Activated T-cell treated with anti-CD3 and anti-CD28 coated beads, Interleukin-2, amount 50 U/mL, for 72 hours (primary cell): ENCODE measurements at places on chromosomes 12 and 14. TPM values are rescaled to one million over a fixed set of nuclear protein-coding genes. Genes with fewer than 3 reads are reported as not detected.

DNA sequence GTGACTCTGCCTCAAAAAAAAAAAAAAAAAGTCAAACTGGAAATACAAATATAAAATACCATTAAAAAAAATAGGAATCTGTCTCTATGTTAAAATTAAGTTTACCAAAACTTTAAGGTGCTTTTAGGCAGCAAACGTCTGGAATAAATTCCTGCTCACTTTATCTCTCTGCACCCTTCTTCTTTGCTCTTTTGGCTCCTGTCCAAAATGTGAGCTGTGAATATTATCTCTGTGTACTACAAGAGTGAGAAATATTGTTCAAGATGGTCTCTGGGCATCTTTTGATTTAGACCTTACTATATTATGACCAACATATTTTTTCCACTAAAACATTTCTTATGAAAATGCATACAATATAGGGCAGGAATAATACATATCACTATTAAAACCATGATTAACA lies 63.7 kb downstream of the PUS7L start:
- DNase-seq: no peak

GRCh38 chr12:56487448-56488040 lies 417 bp downstream of the GLS2 start:
- DNase-seq: peak; percentile 40

DNA sequence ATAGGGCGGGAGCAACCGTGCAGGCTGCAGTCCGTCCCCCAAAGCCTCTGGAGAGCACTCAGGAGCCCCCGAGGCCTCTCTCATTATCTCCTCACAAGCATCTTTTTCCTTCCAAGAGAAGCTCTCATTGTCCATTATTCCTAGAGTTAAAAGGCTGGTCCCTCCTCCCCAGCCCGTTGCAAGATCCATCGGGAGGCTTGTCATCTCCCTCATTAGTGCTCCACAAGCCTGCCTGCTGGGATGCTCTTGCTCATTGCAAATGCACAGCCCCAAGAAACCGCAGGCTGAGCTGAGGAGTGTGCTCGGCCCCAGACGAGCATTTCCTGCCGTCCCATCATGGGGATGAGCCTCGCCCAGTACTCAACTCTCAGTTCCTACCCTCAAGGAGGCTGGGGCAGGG lies 23.3 kb downstream of the NUAK1 start:
- no peak for DNase-seq

DNA sequence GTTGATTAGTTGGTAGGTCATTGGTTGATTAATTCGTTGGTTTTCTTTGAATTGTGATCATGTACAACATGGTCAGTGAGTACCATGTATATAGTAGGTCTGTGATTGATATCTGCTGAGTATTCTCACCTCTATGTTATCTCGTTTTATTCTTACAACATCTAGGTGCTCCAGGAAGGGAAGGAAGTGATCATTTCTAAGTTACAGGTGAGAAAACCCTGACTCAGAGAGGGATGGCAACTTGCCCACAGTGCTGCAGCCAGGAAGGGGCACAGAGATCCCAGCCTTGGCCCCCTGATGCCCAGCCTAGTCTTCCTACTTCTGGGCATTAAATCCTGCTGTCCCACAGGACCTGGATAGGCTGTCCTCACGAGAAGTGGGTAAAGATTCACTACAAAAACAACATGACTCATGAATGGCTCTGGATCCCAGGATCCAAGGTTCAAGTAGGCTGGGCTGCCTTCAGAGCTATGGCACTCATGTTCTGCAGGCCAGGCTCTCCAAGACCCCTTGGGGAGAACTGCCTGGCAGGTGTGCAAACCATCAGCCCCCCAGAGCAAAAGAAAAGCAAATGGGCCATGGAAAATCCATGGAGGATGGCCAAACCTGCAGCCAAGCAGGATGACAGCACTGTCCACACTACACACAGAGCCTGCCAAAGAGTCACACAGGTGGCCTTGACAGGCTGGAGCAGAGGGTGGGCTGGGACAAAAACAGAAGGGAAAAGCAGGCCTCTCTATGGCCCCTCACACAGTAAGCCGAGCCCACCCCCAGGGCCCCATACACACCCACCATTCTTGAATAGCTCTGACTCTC lies 146.2 kb downstream of the BCL11B start:
- DNase-seq: no peak

GRCh38 chr14:35687335-35687939 lies 121.7 kb downstream of the RALGAPA1 start:
- DNase-seq: peak; percentile 36

DNA sequence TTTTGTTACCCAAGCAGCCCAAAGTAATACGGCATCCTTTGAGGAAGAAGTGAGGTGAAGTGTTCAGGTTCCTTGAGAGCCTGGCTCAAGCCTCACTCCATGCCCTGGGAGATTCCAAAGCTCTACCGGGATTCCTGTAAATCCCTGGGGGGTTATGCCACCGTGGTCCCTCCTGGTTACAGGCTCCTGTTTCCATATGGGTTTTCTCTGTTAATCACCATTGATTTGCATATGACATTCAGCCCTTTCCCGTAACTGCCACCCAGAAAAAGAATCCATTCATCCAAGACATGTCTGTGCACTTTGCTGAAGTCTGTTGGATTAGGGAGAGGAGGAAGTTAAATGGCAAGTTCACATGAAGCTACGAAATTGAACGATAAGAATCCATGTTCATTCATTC lies 27.9 kb upstream of the CCDC60 start:
- DNase-seq: no peak

DNA sequence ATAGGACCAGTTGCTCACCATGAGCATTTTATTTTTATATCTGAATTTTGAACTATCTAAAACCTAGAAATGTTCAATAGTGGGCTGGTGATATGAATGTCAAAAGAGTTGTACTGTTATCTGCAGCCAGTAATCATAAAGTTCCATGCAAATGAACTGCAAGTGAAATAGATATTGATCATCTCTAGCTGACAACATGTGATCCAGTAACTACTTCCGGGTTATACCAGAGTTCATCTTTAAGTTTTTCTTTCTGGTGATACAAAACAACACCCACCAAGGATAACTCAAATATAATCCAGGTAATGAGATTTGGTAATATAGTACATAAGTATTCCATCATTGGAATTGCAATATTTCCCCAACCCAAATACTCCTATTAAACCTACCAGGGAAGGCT lies 4.1 kb downstream of the IL26 start:
- no peak for DNase-seq

The HOXC13 gene
- total RNA-seq: not detected

The CELA1 gene
- total RNA-seq: not detected
